Stimulated activated CD4-positive, alpha-beta T cell treated with anti-CD3 and anti-CD28 coated beads, Interleukin-15, amount 100 ng/mL, for 1 hour (primary cell): ENCODE measurements at places on chromosomes 5 and 9.

- no peak for DNase-seq
Measured at GRCh38 chr9:127116088-127116726, 6.2 kb downstream of the ANGPTL2 start.

GRCh38 chr5:176724472-176724871 is 77.2 kb downstream of the TSPAN17 start:
- DNase-seq: no peak

- no peak for DNase-seq
Measured at GRCh38 chr5:41203033-41203432, 10.3 kb downstream of the C6 start.

GRCh38 chr9:122128007-122128968 is 31.3 kb downstream of the NDUFA8 start:
- DNase-seq: no peak

DNA sequence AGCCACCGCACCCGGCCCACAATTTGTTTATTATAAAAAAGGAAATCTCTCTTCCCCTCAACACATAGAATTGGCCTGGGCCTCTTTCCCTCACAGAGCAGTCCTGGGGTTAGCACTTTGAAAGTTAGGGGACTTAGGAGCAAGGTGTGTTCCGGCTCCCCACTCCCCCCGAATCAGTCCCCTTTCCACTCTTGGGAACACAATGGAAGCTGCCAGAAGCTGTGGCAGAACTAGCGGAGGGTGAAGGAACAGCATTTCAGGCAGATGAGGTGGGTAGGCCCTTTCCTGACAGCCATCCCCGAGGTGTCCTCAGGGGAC is 16.4 kb upstream of the C5orf47 start:
- no peak for DNase-seq

- no peak for DNase-seq
Measured at GRCh38 chr5:5787373-5787772, 364.9 kb downstream of the ICE1 start.

DNA sequence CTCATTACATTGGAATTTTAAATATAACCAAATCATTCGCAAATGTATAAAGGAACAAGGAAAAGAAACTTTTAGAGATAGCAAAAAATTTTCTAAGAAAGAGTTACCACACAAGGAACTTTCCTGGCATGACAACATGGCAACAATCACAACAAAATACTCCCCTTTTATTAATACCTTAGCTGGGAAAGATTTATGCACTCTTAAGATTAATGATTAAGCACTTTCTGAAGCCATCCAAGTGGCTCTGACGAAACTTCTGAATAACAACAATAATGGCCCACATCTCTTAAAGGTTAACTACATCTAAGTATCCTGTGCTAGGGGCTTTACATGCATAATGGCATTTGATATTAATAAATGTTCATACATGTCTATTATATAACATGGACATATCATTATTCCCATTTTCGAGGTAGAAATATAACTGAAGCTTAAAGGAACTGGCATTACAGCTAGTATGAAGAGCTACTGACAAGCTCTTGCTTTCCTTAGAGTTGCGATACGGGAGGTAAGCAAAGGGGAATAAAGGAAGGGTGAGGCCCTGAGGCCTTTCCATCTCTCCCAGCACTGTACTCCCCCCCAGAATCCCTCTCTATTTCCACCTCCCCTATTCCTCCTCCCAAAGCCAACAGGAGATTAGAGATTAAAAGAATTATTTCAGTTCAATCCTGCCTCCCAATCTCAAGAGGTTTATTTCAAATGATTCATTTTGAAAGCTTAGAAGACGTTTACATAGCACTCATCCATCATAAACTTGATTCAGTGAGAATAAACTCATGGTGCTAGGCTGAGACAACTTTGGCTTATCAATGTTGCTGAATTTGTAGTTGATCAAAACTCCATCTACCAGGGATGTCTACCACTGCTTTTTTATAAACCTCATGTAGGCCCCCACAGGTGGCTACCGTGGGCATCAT is 9.6 kb downstream of the MTMR12 start:
- DNase-seq: no peak

DNA sequence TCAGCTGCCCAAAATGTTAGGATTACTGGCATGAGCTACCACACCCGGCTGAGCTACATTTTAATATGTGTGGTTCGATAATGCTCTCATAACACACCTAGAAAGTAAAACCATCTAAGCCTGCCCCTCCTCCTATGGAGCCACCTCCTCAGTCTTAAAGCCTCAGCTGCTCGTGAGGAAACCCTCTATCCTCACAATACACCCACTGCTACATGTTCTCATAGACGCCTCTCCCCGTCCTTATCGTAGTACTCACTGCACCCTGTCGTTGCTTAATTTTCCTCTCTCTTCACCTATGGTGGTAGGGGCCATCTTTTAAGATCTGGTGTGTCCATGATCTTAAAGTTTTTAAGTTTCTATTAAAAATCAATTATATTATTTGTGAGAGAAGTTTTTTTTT is 72.9 kb downstream of the RCL1 start:
- no peak for DNase-seq

GRCh38 chr5:76576450-76576849 is 46.8 kb downstream of the F2RL2 start:
- DNase-seq: no peak

- no peak for DNase-seq
Measured at GRCh38 chr5:137751869-137752491, 2.2 kb downstream of the HNRNPA0 start.

DNA sequence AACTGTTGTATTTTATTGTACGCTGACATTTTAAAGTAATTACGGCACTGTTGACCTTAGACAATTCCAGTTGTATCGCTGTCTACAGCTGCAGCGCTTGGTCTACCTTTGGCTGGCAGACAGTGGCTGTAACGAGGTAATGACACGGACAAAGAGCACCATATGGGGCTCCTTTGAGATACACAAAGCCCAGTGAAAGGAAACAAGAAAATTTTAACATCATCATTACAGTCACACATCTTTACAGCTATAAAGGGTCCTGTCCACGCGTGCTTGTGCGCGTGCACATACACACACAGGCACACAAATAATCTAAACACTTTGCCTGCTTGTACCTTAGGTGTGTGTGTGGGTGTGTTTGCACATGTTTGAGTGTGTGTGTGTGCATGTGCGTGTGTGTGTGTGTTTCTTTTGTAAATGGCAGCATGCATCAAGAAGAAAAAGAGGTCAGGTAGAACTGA is 946.0 kb downstream of the NR2F1-AS1 start:
- DNase-seq: no peak

DNA sequence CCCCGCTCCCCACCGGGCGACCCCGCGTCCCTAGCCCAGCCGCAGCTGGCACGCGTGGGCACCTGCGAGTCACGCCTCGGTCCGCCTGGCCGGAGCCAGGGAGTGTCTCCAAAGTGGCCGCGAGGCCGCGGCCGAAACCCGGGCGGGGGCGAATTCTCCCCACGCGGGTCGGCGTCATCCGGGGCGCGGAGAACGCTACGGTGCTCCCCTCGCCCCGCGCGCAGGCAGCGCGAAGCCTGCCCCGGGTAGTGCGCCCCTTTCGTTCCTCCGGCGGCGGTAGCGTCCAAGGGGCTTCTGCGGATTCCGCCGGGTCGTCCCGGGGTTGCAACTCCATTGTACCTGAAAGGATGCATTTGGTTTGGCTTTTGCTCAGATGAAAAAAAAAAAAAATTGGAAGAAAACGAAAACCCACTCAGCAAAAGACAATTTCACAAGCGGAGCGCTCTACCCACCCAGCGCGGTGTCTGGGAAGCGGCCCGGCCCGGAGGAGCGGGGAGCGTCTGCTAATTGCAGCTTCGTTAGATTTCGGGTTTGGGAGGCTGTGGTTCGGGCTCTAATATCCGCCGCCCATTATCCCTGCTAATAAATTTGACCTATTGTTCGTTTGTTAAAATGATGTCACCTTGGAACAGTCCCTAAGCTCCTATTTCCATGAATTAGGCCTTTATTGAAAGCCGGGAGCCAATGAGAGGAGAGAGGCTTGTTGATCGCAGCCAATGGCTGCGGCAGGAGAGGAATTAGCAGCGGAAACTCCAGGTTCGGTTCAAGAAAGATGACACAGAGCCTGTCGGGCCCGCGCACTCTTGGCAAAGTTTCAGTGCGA is at the start of gene TLX3:
Gene TLX3, plus strand, starts transcription at position 796 of the 823 bp plus-strand sequence. CDS start 118 bp downstream, outside the sequence.
- DNase-seq: no peak

DNA sequence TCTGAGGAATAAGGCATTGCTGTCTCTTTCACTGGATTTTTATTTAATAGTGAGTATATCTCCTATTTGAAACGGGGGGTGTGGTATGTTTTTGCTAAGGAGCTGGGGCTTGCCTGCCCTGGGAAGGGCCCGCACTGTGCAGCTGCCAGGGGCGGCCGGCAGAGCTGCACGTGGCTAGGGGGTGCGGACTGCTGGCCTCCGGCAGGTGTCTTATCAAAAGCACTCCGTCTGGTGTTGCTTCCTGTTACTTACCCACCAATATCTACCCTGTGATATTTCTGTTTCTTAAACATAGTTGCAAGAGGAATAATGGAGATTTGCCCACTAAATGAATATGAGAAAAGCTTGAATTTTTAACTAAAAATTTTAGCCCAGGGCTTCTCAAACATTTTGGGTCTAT is 232.0 kb downstream of the IRX1 start:
- DNase-seq: no peak

- DNase-seq: no peak
Measured at GRCh38 chr5:154242964-154243376, 52.4 kb downstream of the GALNT10 start.

DNA sequence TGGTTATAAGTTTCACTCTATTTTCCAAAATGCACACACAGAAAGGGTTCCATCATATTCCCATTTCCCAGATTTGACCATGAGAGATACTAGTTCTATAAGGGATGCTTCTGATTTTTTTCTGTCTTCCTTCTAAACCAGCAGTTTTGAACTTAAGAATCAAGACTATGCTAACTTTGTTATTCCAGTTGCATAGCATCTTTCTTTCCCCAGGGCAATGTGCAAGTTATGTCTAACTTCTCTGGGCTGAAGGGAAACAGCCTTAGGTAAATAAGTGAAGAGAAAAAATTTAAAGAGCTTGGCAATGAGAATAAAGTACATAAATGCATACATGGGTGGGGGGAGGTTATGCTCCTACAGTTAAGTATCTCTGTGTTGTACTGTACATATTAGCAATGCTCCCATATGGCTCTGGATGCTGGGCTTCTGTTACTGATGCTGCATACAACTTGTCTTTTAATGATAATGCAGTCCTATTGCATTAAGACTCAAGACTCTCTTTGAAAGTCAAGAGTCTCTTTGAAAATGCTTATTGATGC is 125.8 kb upstream of the SLC12A2 start:
- no peak for DNase-seq

DNA sequence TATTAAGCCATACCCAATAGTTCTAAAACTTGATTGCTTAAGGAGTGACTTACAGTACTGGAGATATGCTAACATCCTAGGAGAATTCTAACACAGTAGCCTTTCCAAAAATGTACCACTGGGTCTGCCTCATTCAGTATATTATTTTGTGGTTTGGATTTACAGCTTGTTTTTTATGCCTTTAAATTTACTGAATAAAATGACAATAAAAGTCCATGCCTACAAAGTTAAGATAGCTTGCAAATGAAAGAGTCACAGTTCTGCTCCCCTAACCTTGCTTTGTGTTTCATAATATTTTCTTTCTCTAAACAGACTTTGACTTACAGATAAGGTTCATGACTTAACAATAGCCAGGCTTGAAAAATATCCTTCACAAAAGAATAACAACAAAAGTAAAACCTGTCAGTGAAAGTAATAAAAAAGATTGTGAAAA is 951.1 kb upstream of the NUDT12 start:
- DNase-seq: no peak

- no peak for DNase-seq
Measured at GRCh38 chr5:129382921-129383672, 77.0 kb upstream of the ADAMTS19 start.

- DNase-seq: no peak
Measured at GRCh38 chr9:72361217-72361616, 3.8 kb downstream of the ZFAND5 start.

GRCh38 chr5:93150311-93151012 is 430.6 kb downstream of the NR2F1-AS1 start:
- DNase-seq: no peak

DNA sequence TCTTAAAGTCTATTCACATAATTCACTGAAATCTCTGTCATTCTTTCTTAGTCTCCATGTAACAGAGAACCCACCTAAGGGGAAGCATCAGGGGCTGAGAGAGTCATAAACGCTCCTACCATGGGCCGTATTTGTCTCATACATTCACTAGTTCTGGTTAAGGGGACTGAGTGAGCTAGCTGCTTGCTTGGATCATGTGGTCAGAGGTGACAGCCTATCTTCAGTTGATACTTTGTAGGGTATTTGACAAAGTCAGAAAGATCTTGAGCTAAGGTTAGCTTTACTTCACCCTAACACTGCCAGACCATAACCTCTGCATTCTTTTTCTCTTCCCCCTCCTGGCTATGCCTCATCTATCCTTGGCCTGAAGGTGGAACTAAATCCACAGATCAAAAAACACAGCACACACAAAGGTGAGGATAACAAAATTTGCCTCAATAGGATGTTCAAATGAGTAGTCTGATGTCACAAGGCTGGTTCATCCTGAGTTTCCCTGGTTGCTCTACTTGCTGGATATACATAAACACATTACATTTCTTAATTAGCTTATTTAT is 66.5 kb downstream of the MARCHF3 start:
- DNase-seq: no peak

- no peak for DNase-seq
Measured at GRCh38 chr5:173850659-173851058, 37.5 kb upstream of the CPEB4 start.

GRCh38 chr5:155522540-155522939 is 509.0 kb downstream of the KIF4B start:
- no peak for DNase-seq

GRCh38 chr9:6270896-6271295 is 55.3 kb downstream of the IL33 start:
- no peak for DNase-seq
